ENCODE measurements at places on chromosomes 1 and 21.

- DNase-seq: no peak
Observed at GRCh38 chr1:202681736-202682420, 28.4 kb downstream of the SYT2 start.

GRCh38 chr1:30407865-30408580 is 315.4 kb downstream of the MATN1 start:
- DNase-seq: no peak

GRCh38 chr1:53662169-53662568 is 76.8 kb downstream of the GLIS1 start:
- no peak for DNase-seq

- no peak for DNase-seq
Observed at GRCh38 chr1:11333631-11334030, 60.6 kb downstream of the UBIAD1 start.
